ENCODE measurements at places on chromosomes 3 and 15. TPM values are rescaled to one million over a fixed set of nuclear protein-coding genes. Genes with fewer than 3 reads are reported as not detected.

PAQR9 gene
- total RNA-seq, result 2.5 TPM

PPARG gene
- total RNA-seq, result 12.6 TPM

CHRNA7 gene
- total RNA-seq, result not detected

EIF5A2 gene
- total RNA-seq, result 15.4 TPM

TATDN2 gene
- total RNA-seq, result 15.8 TPM

NDUFB4 gene
- 190 TPM for total RNA-seq
